ENCODE measurements at places on chromosomes 5 and 9.

GRCh38 chr5:145243016-145243415, 592.1 kb downstream of the PRELID2 start:
- no peak for DNase-seq

GRCh38 chr9:117293206-117294114, 121.4 kb downstream of the ASTN2 start:
- no peak for DNase-seq

DNA sequence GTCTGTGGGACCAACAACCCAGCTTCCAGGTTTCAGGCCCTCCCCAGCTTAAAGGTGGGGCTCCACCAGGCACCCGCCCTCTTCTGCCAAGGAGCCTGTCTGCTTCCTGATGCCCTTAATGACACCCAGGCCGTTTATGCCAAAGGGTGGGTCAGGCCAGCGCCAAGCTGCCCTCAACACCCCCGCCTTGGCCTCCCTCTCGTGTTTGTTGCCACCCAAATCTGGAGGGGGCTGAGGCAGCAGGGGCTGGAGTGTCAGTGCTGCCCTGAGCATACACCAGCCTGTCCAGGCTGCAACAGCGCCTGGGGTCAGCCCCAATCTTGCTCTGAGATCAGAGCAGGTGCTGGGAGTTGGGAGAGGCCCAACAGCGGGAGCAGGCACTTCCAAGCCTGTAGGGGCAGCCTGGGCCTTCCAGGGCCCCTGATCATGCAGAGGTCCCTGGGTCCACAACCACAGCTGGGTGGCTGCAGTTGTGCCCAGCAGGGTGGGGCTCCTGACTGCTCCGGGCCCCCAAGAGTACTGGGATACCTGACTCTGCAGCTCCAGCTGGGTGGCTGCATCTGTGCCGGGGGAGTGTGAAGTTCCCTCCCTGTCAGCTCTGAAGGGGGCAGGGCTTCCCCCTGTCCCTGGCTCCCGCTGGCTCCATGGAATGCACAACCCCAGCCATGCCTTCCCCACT, 34.5 kb upstream of the TYRP1 start:
- DNase-seq = no peak

GRCh38 chr5:116441223-116441622, 133.4 kb downstream of the SEMA6A start:
- DNase-seq = no peak

DNA sequence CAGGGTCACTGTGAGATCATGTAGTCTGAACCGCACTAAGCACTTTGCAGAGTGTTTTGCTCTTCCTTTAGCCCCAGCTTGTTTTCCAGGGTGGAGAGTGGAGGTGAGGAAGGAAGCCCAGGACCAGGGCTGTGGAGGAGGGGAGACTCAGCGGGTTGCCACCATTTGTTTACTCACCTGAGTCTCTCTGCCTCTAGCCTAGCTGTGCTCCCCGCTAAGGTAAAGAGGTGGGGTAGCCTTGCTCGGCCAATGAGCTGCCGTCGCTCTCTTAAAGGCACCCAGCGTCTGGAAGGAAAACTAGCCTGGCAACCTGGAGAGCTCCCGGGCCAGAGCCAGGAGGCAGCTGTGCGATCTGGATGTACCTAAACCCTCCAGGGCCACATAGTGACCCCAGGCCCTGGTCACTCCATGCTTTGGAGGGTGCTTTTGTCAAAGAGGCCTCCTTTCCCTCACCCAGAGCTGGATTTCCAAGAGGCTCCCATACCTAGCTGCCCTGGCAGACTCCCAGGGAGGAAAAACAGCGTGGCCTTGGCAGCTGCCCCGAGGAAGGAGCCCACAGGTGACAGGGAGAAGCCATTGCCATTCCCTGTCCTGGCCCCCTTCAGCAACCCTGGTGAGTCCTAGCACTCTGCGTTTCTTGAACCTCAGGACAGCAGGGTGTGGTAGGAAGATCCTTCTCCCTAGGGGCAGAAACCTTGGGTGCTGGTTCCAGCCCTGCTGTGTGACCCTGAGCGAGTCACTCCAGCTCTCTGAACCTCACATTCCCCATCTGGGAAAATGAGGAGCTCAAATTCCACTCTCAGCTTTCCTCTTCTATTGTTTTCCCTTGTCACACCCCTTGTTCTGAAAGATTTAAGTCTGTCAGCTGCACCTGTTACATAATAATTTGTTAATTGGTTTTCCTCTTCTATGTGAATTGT, 42.4 kb upstream of the LARP1 start:
- DNase-seq = no peak

- no peak for DNase-seq
Observed at GRCh38 chr5:35794684-35795375, 61.9 kb upstream of the IL7R start.

DNA sequence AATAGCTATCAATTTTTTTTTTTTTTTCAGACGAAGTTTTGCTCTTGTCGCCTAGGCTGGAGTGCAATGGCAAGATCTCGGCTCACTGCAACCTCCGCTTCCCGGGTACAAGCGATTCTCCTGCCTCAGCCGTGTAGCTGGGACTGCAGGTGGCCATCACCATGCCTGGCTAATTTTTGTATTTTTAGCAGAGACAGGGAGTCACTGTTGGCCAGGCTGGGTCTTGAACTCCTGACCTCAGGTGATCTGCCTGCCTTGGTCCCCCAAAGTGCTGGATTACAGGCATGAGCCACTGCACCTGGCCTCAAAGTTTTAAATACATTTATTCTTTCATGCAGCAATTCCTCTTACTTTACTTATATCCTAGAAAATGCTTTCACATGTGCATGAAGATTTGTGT, 17.6 kb downstream of the TRIM14 start:
- no peak for DNase-seq
